ENCODE measurements at places on chromosomes 3 and 15.

- no peak for DNase-seq
Observed at GRCh38 chr3:37940242-37940908, 50.2 kb upstream of the VILL start.

GRCh38 chr15:86555098-86555497 is 475.4 kb downstream of the AGBL1 start:
- no peak for DNase-seq

DNA sequence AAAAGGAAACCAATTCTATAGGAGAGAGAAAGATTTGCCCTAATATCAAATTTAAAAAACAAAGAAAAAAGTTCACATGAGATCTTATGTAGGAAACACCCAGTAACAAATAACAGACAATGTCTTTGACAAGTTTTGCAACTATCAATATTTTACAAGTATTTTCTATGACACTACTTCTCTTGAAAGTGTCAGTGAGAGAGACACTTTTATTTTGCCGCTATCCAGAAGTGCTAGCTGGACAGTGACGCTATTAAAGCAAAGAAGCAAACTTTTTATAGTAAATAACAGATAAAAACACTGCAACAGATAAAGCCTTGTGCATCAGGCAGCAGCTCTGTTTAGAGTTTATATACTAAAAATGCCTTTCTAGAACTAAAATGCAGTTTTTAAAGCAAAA is 13.3 kb downstream of the LYSMD2 start:
- DNase-seq: no peak

DNA sequence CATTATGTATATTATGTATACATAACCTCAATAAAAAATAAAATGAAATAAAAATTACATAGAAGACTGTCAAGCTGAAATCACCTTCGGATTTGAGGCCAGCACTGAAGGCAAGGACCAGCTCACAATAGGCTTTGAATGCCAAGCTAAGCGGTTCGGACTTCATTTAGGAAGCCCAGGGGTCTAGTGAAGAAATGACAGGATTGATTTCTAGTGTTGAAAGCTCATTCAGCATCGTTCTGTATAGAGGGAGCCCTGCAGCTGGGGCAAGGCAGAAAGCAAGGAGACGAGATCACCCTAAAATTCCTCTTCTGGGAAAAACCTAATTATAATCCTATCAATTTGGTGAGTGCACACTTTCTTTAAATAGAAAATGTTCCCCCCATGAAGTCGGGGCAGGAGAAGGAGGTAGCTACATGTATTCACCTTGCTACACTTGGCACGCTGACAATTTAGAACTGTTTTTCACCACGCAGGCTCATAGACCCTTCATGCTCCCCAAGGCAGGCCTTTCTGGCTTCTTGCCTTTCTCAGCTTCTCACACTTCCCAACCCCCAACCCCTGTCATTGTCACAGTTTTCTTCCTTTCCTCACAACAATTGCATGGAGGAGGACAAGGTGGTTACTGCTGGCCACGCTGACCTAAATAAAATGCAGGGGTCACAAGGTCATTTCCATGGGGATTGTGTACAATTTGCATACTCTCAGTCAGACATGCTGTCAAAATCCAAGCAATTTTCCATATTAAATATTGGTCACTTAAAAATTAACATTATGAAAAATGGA is 44.4 kb upstream of the SSR3 start:
- DNase-seq: no peak

DNA sequence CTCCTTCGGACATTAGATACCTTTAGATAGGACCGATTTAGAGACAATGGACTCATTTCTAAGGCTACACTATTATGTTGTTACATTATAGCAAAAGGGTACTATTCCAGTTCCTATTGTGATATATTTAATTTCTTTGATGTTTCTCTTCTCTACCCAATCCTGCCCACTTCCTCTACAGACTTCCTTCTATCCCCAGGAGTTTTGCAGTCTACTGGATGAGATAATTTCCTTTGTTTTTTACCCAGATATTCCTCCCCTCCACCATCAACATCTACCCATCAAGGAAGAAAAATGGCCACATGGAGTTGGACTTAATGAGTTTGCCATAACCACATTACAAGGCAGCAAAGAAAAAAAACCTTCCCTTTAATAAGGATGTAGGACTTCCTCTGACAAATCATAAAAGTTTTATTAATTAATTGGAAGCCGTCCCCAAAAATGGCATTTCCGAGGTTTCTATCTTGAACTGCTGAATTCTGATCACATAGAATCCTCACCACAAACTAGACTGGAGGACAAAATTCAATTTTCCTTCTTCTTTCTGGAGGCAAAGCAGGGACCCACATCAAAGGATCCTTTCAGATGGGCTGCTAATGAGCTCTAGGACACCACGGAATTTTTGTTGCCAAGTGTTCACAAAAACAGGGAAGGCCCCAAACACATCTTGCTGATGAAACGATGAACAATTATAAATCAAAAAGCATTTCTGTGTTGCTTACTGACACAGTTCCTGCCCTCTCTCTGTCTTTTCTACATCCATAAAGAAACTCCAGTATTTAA is 33.4 kb downstream of the FRMD4B start:
- no peak for DNase-seq

DNA sequence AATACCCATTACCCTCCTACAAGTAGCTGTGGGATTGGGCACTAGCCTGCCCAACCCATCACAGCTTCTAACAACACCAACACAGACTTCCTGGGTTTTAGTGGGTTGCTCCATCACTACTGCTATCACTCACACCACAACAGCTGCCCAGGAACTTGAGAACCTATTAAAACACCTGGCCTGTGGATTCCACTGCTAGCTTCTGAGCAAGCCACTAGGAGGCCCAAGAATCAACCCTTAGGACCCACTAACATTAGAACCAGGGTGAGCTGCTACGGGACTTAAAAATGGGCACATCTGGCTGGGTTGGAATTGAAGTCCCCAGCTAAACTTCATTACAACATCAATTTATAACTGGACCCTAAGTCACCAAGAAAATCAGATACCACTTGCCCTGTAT is 113.2 kb upstream of the TP63 start:
- DNase-seq: no peak

DNA sequence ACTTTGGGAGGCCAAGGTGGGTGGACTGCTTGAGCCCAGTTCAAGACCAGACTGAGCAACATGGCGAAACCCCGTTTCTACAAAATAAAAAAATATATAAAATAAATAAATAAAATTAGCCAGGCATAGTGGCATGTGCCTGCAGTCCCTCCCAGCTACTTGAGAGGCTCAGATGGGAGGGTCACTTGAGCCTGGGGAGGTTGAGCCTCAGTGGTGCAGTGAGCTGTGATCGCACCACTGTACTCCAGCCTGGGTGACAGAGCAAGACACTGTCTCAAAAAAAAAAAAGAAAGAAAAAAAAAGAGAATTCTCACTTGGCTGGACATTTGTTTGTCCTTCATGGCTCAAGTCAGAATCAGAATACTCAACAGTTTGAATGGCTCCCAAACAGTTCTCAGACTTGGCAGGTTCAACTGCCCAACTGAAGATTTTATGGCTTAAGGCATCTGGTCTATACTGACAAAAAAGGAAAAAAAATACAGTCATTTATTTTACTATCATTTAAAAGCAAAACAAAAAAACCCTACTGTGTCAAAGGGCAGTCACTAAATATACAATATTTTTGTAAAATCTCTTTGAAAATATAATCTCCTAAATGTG is 106.6 kb downstream of the FBXL22 start:
- no peak for DNase-seq

DNA sequence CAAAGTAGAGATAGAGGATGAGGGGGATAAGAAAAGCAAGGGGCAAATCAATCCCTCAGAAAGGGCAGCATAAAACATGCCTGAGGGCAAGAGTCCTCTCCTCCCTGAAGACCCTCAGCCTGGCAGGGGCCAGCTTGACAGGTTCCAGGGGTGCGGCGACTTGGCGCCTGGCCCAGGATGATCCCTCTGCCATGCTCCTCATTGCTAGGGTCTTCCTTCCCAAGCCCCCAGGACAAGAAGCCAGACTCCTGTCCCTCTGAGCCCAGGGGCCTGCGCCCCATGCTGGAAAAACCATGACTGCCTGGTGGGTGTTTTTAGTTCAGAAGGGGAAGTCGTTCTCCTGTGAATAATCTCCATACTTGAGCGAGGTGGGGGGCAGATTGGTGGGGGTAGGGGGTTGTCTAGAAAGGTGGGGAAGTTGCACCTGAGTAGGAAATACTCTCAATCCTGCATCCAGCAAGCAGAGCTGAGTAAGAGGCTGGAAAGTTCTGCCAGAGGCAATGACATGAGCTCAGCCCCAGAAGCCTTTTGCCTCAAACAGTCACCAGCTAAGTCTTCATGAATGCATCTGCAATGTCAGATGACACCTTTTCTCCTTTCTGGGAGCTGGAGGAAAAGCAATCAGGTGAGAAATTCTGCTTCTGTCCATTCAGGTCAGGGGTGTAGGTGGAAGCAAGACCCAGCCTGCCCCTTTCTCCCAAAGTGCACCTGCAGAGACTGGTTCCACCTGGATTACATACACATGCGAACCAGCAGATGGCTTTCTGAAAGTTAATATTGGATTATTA is 18.3 kb downstream of the SLC12A8 start:
- DNase-seq: no peak

DNA sequence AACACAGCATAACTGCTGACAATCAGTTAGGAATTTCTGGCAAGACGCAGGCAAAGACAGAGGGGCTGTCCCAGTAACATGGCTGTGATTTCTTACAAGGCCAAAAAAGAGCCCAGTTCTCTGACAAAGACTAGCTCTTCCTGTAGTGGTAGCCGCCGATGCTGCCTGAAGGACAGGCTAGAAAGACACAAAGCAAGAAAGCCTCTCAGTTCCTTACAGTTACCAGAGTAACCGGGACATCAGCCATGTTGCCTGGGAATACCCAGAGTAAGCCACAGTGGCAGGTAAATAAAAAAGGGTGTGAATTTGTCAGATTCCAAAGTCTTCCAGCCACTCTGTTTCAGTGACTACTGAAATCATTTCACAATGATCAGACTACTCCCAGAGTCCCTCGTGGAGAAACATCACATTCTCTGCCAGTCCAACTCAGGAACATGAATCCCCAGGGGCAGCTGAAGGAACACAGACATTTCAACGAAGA is 493.6 kb upstream of the ADAMTS9 start:
- DNase-seq: no peak

GRCh38 chr15:40789999-40790398 is 16.9 kb upstream of the ZFYVE19 start:
- no peak for DNase-seq

DNA sequence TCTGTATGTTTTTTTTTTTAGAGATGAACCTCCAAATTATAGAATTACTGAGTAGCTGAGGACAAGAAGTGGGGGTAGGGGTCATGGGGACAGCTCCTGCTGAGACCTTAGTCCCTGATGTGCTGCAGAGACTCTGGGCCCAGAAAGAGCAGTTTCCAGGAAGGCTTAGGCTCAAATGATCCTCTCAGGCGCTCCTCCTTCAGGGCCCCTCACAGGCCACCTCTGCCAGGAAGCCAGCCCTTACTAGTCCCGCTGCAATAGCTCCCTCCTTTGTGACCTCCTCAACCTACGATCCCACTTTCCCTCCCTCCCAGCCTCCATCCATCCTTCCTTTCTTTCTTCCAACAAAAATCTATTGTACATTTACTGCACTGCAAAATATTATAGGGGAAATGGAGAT is 24.6 kb downstream of the SLC28A1 start:
- peak; percentile 62 for DNase-seq

DNA sequence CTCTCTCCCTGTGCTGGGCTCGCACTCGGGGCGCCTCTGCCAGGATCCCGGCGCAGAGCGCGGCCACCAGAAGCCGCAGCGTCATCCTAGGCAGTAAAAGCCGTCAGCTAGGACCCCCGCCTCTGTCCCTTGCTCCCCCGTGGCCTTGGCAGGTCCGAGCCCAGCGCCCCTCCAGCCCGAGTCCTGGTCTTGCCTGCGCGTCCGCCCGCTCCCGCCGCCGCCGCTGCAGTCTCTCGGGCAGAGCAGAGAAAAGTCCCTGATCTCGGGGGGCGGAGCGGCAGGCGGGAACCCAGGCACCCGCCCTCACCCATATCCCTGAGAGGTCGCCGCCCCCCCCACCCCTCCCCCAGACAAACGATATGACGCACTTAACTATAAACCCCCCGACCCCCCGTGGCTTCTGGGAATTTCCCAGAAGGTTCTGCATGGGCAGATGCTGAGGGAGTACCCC is at the start of gene COL7A1:
Gene COL7A1, minus strand, starts transcription at position 255 of the 451 bp plus-strand sequence. Its CDS starts 170 bp downstream, at position 85.
- DNase-seq: no peak

DNA sequence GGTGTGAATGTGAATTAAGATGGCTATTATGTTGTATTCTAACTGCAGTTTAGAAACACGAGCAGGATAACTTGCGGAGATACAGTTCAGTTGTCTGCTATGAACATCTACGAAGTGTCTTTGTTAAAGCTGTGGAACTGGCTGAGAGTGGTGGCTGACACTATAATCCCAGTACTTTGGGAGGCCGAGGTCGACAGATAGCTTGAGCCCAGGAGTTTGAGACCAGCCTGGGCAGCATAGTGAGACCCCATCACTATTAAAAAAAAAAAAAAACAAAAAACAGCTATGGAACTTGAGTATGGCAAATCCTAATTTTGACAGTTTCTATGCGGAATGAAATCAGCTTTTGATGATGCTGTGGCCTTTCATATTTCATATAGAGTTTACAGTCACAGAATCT is 1.7 kb downstream of the EAF1 start:
- DNase-seq: no peak

- DNase-seq: peak; percentile 22
Observed at GRCh38 chr3:43206632-43207031, 79.7 kb upstream of the SNRK start.

DNA sequence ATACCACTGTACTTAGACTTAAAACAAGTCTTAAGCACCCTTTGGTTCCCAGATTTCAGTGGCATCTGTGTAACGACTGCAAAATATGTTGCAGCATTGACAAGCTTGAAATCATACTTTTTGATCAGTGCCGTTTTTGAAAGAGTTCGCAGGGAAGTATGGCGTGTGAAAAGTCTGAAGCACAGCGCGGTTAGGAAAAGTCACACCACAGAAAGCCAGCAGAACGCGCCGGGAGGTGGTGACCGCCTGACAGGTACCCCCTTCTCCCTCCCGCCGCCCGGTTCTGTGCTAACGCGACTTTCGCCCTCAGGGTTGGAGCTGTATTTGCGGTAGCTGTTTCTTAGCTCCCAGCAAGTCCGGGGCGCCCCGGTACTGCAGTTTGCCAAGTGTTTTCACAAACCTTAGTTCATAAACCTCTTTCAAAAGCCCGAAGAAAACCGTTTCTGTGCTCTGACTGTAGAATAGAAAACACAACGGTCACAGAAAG is 481 bp upstream of the CRYBG3 start:
- DNase-seq: peak; percentile 40

- no peak for DNase-seq
Observed at GRCh38 chr3:59685432-59685831, 635.6 kb upstream of the CFAP20DC start.
